ENCODE measurements at places on chromosomes 4 and X. TPM values are rescaled to one million over a fixed set of nuclear protein-coding genes. Genes with fewer than 3 reads are reported as not detected.

EPGN gene
- total RNA-seq, result 1.1 TPM

MFSD8 gene
- 54.5 TPM for total RNA-seq

BCAP31 gene
- 108 TPM for total RNA-seq

RPA4 gene
- total RNA-seq, result 0.79 TPM

FGF5 gene
- total RNA-seq, result not detected

EDA gene
- 3.2 TPM for total RNA-seq

SAT1 gene
- 124 TPM for total RNA-seq

SPANXB1 gene
- total RNA-seq, result not detected

PNMA6A gene
- total RNA-seq, result 0.68 TPM

SLC9B1 gene
- 1.5 TPM for total RNA-seq

HELT gene
- total RNA-seq, result not detected

KCNE5 gene
- 0.39 TPM for total RNA-seq

GRIA3 gene
- total RNA-seq, result not detected

S100P gene
- total RNA-seq, result 0.65 TPM

SLC2A9 gene
- total RNA-seq, result 3.3 TPM

EFHC2 gene
- 0.31 TPM for total RNA-seq

DNA sequence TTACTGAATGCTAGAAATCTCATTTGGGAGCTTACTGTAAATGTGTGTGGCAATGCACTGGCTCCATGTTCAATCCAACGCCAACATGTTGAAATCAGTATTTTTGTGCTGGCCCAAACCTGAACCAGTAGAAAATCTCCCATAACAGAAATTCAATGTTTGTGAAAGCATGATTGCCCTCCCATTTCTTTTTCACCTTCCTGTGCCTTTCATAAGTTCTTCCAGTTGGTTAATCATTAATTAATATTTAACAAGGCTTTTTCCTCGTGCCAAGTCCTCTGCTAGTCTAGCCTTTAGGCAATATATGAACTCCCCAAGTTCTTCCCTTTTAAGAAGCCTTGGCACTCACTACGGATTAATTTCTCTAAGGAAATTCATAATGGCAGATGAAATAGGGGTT lies 1.3 kb upstream of the PLS3 start:
- DNase-seq, result no peak

GRCh38 chrX:65488495-65488894 lies 46.1 kb downstream of the LAS1L start:
- no peak for DNase-seq

DNA sequence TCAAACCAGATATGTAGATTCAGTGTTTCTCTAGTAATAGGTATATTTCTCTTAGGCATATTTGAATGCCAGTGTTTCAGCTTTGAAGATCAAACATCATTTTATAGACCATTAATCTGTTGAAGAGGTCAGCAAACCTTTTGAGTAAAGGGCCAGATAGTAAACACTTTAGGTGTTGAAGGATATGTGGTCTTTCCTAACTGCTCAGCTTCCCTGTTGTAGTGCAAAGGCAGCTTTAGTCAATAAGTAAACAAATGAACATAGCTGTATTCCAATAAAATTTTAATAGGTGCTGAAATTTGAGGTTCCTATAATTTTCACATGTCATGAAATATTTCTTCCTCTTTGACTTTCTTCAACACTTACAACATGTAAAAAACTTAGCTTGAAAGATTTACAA lies 201.6 kb downstream of the ADGRL3 start:
- no peak for DNase-seq

GRCh38 chr4:46894826-46895225 lies 14.2 kb downstream of the COX7B2 start:
- DNase-seq, result no peak

DNA sequence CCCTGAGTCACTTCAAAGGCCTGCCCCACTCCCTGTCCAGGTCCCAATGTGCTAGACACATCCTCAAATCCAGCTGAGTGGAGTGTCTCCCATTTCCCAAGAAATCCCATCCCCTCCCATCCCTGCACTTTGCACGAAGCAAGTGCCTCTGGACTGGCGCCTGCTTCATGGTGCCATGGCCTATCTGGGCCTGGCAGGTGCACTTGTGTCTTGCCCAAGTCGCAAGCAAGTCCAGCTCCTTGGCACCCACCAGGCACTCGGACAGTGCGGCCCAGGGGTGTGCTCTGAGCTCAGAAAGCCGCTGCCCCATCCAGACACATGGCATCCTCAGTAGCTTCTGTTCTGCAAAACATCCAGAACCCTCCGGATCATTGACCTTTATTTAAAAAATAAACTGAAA lies 97.4 kb downstream of the DCTD start:
- no peak for DNase-seq

GRCh38 chr4:153905231-153905630 lies 116.3 kb upstream of the SFRP2 start:
- no peak for DNase-seq

DNA sequence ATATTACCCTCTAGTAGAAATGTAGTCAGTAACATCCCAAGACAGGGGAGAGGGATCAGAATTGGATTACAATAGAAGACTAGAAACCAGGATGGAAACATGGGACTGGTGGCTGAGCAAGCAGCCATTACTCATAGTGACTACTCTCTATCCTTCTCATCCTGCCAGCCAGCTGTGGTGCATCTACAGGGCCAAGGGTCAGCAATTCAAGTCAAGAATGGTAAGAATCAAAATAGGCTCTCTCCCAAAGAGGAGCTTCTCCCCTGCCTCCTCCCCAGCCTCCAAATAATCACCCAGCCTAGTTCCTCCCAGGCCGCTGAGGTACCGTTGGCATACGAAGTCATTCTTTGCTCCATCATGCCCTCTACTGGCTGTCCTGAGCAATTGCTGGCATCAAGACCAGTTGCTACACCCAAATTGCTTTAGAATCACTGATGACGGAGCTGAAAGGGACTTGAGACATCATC lies 19.4 kb downstream of the AWAT2 start:
- peak; percentile 49 for DNase-seq

DNA sequence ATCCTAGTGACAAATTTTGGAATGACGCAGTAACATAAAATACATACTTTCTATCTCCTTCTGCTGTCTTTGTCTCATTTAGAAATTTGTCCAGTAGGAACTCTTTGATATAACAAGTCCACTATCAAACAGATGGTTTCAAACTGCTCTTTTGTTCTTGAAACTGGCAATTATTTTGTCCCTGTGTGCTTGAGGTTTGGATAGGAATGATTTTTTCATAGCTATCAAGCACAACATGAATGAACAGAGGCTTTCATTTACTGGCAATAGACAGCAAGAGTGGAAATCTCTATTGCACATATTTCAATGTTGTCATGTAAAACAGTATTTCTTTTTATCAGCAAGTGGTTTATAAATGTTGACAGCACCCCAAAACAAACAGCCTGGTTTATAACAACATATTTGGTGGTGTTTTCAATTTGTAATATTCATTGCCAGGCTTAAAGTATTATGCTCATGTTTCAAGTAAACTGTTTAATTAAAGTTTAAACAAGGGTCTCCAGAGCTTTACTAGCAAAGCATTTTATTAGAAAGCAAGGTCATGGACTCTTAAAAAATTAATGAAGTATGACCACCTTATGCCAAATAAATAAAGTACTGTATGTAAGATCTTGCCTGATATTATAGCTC lies 60.0 kb downstream of the TIGD2 start:
- DNase-seq, result no peak

DNA sequence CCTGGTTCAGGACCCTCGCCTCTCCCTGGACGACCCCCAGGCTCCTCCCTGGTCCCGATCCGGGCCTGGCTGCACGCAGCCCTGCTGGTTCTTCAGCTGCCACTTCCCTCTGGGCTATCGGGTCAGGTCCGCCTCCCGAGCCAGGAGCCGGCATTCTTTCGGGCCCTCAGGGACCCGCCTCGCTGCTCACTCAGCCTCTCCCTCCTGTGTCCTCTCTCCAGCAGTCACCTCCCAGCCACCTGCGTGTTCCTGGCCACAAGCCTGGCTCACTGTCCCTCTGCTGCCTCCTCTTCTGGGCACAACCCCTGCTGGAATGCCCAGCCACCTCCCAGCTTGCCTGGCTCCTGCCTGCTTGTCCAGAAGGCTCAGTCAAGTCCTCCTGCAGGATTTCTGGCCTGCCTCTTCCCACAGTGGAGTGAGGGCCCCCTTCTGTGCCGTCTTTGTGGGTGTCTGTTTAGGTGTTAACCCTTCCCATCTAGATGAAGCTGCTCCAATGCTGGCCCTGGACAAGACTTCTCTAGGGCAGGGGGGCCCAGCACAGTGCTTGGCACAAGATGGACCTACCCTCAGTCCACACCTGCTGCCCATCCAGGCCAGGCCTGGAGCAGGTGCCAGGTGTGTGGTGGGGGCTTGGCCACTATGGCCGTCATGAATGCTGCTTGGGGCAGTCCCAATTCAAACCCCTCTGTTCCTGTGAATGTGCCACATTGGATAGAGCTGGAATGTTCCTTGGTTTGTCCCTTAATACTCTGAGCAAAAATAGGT lies 2.2 kb downstream of the WFS1 start:
- no peak for DNase-seq

- no peak for DNase-seq
Measured at GRCh38 chr4:156593464-156593863, 378.1 kb downstream of the PDGFC start.

- no peak for DNase-seq
Measured at GRCh38 chr4:119025916-119026661, 109.5 kb upstream of the MYOZ2 start.

DNA sequence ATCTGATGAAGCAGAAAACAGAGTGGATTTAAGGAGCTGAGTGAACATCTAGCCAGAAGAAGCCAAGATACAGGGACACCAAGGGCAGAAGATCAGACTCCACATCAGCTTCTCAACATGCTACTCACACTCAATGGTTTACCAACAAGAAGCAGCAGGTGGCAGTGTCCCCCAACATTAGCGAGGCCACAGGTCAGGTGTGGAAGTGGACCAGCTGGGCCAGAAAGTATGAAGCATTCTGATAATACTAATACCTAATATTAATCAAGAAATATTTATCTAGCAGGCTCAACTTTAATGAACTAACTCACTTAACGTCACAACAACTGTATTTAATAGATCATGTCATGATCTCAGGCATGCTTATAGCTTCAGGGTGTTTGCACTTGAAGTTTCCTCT lies 73.4 kb upstream of the TTC29 start:
- DNase-seq, result peak; percentile 37

DNA sequence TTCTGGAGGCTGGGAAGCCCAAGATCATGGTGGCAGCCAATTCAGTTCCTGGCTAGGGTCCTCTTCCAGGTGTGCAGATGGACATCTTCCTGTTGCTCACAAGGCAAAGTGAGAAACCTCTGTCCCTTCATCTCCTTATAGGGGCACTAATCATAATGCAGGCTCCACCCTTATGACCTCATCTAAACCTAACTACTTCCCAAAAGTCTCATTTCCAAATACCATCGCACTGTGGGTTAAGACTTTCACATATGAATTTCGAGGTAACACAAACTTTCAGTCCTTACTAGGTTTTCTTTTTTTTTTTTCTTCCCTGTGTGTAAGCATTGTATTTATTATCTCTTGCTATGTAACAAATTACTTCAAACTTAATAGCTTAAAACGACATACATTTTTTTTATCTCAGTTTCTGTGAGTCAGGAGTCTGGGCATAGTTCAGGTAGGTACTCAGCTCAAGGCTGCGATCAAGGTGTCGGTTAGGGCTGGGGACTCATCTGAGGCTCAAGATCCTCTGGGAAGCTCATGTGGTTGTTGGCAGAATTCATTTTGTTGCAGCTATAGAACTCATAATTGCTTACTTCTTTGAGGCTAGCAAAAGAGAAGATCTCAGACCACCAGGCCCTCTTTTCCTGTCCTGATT lies 204.7 kb upstream of the STK26 start:
- no peak for DNase-seq

- no peak for DNase-seq
Measured at GRCh38 chrX:39693298-39693697, 404.5 kb downstream of the BCOR start.

- no peak for DNase-seq
Measured at GRCh38 chrX:39601231-39602177, 496.3 kb downstream of the BCOR start.

GRCh38 chr4:87679449-87680169 lies 29.5 kb downstream of the DMP1 start:
- peak; percentile 22 for DNase-seq

DNA sequence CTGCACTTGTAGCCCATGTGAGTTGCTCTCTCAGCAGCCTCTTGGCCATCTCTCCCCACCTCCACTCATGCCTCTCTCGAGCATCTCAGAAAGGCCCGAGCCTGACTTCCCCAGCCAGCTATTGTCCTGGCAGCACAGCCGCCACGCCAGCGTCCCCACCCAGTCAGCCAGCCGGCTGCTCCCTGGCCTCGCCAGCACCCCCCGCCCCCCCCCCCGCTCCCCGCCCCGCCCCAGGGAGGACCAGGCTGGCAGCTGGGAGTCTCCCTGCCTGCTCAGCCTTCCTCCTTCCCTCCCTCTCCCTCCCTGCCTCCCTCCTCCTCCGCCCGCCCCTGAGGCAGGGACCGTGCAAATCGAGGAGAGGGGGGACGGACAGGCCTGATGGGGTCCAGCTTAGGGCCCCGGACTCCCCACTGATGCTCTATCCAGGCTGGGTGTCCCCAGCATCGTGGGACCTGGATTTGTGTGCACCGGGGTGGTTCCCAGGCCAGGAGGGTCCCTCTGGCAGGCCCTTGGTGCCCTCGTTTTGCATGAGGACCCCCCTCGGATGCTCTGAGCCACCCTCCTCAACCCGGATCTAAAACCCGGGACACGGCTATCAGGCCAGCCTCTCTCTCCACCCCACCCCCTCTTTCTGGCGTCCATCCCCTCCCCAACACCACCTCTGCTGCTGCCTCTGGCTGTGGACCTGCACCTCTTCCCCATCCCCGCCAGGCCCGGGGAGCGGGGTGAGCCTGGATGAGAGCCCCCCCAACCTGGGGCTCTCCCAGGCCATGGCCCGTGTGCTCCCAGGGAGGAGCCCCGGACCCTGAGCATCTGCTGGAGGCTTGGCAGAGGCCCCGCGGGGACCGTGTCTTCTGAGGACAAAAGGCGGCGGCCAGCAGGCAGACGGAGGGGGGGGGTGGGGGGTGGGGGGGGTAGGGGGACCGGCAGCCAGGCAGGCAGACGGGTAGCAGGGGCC lies at the start of gene GPR173:
Gene GPR173, plus strand, starts transcription at position 621 of the 958 bp plus-strand sequence. CDS start 27,833 bp downstream, outside the sequence.
- DNase-seq, result no peak

DNA sequence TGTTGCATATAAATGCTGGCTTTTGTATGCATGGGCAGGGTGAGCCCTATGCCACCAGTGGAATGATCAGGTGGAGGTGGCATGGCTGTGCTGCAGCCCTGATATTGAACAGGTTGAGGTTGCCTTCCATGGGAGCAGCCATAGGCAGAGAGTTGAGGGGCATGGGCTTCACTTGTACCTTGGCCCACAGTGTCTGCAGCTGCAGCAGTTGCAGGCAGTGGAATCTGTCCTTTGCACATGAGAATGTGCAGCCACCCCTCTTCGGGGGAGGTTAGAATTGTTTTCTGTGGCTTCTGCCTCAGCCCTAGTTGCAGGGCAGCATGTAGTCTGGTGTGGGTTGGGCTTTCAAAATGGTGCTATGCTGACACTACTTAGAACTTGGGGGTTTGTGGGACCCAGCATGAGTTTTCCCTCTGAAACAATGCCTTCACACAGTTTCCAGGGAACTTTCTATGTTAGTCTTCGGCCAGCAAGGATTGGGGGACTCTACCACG lies 25.4 kb upstream of the VSIG1 start:
- no peak for DNase-seq
